ENCODE measurements at places on chromosomes 5 and 9.

DNA sequence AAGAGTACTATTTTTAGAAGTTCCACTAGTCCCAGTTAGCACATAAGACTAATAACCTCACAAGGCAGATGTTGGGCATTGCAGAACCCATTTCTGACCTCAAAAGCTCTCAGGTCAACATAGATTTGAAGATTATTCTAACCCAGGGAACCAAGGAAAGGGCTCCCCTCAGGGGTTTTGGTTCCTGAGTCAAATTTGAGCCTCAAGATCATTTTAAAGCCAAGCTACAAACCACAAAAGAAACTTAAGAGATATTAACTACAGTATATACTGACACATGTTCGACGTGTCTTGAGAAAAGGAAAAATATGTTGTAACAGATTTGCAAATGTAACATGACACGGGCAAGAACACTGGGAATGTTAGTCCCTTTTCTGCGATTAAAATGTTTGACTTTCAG is 88.6 kb downstream of the GNAQ start:
- no peak for DNase-seq

- DNase-seq: no peak
These were observed 395 bp downstream of the TLN1 start for GRCh38 chr9:35731415-35732184.

DNA sequence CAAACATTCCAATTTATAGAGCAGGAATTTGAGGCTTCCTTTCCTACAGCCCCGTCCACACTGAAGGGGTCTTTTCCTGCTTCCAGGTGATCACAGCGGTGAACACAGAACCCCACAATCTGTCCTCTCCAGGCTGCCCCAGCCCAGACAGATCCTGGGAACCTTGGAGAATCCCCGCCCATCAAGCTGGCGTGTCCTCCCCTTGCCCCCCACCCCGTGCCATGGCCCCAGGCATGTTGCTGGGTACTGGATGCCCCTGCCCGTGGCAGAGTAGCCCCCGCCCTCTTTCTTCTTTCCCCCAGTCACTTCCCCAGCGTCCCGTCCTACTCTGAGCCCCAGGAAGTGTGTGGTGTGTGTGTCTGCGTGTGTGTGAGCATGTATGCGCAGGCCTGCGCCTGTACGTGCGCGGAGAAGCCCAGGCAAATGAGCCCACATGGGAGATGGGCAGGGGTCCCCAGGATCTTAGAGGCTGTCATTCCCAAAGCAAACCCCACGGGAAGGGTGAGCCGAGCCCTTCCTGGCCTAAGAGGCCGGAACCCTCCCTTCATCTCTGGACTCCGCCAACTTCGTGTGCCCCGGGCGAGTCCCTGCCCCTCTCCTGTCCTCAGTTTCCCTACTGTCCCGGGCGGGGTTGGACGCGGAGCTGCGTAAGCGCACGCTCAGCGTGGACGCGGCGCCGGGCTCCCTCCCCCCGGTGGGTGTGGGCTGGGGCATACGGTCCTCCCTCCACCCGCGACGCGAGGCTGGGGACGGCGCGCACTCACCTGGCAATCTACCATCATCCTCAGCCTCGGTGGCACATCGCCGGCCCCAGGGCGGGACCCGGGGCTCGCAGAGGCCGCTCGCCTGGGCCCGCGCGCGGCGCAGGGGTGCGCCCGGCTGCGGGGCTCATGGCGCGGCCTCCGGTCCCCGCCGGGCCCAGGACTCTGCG is 15.2 kb downstream of the GBGT1 start:
- DNase-seq: no peak

GRCh38 chr5:15639288-15639687 is 139.3 kb downstream of the FBXL7 start:
- DNase-seq: no peak

DNA sequence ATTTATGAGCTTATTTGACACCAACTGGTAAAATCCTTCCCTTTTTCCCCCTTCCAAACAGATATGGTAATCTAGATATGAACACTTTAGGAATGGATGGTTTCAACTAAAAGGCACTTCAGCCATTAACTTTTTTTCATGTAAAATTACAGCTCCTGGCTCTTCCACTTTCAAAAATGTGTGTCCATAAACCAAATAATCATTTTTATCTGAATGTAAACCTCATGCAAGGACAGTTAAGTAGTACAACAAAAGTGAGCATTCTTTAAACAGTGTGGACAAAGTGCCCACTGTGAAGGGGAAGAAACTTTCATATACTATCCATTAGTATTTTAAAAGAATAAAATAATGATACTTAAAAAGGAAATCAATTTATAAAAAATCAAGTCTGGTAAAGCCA is 17.2 kb downstream of the RAB14 start:
- DNase-seq: no peak

DNA sequence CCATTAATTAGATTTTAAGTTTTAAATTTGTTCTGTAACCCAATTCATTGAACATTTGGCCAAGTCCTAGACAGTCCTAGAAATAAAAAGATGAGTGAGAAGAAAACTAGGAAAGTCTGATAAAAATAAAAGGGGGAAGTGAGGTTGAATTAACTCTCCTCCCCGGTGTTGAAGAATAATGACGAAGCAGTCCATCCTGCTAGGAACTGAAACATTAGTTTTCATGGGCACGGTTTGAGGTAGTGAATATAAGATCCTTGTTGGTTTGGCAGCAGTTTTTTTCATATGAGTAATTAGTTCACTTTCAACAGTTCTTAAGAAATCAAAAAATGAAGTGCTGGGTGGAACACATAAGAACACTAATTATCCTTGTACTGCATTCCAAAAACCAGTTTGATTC is 103.1 kb downstream of the MTREX start:
- no peak for DNase-seq

DNA sequence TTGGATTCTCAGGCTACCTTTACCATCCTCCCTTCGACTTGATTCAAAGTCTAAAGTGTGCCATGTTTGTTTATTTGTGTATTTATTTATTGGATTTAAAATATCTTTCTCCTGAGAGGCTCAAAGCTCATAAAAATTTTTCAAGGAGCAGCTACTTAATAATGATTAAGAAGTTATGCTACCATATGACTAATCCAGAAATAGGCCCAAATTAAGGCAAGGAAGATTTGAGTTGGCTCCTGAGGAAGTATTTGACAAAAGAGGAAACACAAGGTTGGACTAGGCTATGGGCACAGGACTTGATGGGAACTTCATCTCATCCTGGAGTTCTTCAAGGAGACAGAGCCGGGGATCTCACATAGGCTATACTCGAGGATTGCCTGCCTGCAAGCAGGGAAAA is 22.4 kb upstream of the PPP2CA start:
- DNase-seq: no peak

GRCh38 chr5:120463991-120464626 is at the start of gene PRR16:
TSS of gene PRR16 (plus strand) at chr5:120464300.
- DNase-seq: no peak

DNA sequence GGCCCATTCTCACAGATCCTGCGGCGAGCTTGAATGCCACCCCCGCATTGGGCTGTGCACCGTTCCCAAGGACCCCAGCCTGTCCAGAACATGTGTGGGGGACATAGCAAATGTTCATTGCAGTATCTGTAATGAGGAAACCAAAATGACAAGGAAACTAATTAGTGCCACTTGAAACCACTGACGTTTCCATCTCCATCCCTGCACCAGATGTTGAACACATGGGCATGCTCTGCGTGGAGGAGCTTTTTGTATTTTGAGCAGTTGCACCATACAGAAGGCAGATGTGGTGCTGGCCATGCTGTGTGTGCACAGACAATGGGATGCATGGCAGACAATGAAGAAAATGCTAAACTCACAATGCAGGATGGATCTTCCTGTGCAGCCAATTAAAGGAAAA is 437.7 kb downstream of the SEMA5A start:
- DNase-seq: no peak

GRCh38 chr5:36073595-36074216 is 7.0 kb upstream of the UGT3A2 start:
- no peak for DNase-seq

GRCh38 chr5:96997265-96997859 is 61.5 kb downstream of the LNPEP start:
- DNase-seq: no peak

GRCh38 chr9:4489562-4489918 is 728 bp upstream of the SLC1A1 start:
- DNase-seq: no peak

GRCh38 chr9:38305582-38305981 is 86.9 kb upstream of the ALDH1B1 start:
- no peak for DNase-seq

- no peak for DNase-seq
These were observed 1.8 kb upstream of the WNT8A start for GRCh38 chr5:138082033-138082432.

GRCh38 chr5:180527659-180528058 is 33.5 kb downstream of the CNOT6 start:
- no peak for DNase-seq

DNA sequence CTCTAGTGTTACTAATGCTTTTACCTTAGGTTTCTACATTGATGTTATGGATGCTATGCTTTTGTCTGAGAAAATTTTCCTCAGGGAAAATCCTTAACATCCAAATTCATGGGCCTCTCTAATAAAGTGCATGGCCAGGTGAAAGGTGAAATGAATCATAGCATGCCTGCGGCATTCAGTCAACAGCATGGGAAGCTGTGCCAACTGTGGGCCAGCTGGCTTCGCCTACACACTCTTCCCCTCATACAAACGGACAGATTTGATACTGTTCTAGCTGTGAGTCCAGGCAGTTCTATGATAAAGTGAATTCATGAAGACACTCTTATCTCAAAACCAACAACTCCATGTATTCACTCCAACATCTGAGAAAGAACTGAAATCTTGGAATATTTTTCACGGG is 374.1 kb downstream of the PLK2 start:
- no peak for DNase-seq

DNA sequence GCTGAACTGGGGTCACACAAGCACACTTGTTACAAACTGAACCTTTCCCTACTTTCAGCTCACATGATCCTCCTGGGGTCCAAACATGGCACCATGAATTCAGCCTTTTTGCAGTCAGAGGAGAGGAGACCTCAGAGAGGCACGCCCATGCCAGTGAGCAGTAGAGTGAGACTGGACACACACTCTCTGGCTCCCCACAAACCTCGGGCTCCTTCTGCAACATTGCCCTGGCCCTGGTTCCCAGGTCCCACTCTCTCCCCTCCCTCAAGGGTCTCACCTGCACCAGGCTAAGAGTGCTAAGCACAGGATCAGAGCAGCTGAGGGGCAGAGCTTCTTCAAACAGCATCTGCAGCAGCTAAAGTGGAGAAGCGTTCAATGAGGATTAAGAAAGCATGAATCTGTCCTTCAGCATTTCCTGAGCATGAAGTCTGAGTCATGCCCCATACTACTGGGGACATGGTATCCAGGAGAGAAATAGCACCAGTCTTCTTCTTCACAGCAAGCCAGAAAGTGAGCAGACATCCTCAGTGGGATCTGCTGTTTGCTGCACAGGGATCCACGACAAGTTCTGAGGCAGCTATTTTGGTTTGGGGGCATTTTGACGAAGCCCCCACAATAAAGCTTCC is 27.2 kb downstream of the SLC35A4 start:
- no peak for DNase-seq

DNA sequence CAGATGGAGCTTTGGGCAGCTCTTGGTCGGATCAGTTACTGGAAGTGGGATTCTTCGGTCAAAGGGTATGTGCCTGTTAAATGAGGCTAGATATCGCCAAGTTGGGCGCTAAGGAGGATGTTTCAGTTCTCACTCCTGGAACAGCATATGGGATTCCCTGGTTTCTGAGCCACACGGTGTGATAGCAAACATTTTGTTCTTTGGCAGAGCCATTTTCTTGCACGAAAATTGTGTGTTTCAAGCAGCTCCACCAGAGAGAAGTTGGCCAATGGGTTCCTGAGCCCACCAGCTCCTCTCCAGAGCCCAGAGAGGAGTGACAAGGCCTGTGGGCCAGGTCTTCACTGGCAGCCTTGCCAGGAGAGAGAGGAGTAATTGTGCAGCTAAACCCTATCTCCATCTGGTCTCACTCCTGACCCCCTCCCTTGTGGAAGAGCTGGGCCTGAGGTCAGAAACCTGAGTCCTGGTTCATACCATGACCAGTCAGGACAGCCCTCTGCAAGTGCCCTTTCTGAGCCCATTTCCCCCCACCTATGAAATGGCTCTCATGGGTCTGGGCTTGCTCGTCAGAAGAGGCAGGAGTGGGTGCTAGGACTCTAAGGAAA is 10.7 kb upstream of the SLC6A7 start:
- DNase-seq: no peak

DNA sequence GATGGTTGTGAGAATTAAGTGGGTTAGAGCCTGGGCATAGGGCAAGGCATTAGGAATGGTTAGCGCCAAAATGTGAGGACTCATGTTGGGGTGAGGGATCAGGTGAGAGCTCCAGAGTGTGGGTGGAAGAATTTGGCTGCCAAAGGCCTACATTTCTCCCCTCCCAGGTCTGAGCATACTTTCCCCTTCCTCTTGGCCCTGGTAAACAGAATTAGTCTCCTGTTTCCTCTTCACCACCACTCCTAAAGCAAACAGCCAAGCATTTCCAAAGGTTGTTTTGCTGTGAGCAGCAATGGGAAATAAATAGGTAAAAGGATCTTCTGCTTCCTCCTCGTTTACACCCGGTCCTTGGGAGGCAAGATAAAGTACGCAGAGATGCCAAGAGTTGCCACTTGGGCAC is 132.5 kb downstream of the ZSWIM6 start:
- no peak for DNase-seq

GRCh38 chr5:173840111-173840983 is 47.8 kb upstream of the CPEB4 start:
- DNase-seq: no peak

DNA sequence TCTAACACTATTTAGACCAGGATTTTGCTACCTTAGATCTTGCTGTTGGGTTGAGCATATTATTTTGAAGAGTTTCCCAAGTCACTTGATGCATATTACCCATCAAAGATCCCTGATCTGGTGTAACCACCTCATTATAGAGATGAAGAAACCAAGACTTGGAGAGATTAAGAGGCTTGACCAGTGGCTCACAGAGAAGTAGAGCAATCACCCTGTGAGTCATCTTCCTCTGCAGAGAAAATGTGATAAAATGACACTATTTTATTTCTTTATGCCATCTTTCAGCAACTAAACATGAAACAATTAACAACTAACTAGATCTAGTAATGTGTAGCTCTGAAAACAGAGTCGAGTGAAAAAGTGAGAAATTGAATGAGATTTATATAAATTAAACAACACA is 76.1 kb downstream of the KIF4B start:
- DNase-seq: no peak

GRCh38 chr9:86700629-86701028 is 246.7 kb downstream of the GAS1 start:
- no peak for DNase-seq

DNA sequence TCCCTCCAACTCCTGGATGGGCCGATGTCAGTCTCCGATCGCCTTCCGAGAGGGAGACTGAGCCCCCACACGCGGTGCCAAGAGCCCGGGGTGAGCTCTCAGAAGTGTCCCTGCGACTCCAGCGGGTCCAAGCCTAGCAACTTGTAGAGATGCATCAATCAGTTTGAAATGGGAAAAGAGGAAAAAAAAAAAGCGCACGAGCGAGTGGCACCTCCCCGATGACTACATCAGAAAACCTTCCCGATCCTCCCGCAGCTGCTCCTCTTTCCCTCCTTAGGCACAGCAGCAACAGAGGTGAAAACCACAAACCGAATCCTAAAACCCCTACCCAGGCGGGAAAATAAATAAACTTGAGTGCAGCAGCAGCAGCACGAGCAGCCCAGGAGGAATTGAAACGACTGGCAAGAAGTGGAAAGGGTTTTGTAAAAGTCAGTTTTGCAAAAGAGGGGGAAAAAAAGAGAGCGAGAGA is 1.0 kb upstream of the EFNA5 start:
- DNase-seq: no peak

All from NCI-H1092 (cell line).